Glutamatergic neuron (in vitro differentiated cells): ENCODE measurements at places on chromosomes 5 and 9.

GRCh38 chr9:137502008-137502911 is 43.1 kb upstream of the NSMF start:
- peak; percentile 80 for DNase-seq

- no peak for DNase-seq
These were observed 382.4 kb downstream of the NNT start for GRCh38 chr5:43985411-43985810.

- no peak for DNase-seq
These were observed 174.8 kb upstream of the FOXD4L5 start for GRCh38 chr9:65459756-65460320.

DNA sequence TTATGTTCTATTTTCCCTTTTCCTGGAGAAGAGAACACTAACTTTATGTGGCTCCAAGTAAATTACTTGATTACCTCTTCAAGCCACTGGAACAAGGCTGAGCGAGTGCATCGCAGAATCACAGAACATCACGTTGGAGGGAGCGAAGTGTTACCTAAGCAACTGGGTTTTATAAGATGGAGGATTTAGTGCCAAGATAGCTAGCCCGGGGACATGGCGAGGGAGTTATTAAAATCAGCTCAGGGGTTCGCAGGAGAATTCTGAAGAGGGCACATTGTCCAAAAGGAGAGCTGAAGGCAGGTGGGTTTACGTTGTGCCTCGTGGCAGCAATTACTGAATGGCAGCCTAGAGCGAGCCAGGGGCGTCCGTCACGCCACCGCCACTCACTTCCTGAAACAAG is 563.2 kb upstream of the ADAMTS16 start:
- DNase-seq: no peak

- no peak for DNase-seq
These were observed 27.2 kb downstream of the PAM start for GRCh38 chr5:102782217-102782872.

DNA sequence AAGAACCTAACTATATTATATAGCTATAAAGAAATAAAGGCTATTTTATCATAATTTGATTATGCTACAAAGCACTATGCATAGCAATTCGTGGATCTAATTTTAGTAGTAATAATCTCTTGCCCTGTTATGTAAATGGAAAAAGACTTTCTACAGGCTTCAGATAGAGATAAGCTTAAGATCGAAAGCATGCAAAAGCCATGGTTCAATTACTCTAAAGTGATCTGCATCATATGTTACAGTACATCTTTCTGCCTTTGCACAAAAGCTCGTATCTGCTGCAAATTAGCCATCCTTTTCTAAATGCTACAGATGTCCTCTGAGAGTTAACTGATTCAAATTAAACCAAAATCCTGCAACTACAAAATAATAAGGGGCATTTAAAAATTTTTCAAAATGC is 234.8 kb upstream of the TMEM161B start:
- DNase-seq: no peak

DNA sequence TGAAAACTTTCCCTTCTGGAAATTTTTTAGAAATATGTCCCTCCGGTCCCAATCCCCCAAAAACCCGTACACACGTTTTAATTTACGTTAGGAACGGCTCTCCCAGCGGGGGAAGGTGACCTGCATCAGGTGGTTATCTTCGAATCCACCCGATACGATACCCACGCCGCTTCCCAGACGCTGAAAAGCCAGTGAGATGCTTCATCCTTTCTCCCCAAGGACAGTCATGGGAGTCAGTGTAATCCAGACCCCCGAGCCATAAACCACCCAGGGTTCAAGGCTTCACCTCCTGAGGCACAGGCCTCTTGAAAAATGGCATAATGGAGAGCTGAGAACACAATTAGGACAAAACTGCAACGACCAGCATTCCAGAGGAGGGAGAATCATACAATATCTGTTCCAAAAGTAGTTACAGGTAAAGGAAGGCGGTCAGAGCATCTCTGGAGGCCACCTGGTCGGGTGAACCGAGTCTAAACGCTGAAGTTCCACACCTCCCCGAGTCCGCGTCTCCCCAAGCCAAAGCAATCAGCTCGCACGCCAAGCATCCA is 857 bp downstream of the FAM169A start:
- no peak for DNase-seq

GRCh38 chr9:112149211-112149610 is 25.9 kb downstream of the SUSD1 start:
- DNase-seq: no peak

DNA sequence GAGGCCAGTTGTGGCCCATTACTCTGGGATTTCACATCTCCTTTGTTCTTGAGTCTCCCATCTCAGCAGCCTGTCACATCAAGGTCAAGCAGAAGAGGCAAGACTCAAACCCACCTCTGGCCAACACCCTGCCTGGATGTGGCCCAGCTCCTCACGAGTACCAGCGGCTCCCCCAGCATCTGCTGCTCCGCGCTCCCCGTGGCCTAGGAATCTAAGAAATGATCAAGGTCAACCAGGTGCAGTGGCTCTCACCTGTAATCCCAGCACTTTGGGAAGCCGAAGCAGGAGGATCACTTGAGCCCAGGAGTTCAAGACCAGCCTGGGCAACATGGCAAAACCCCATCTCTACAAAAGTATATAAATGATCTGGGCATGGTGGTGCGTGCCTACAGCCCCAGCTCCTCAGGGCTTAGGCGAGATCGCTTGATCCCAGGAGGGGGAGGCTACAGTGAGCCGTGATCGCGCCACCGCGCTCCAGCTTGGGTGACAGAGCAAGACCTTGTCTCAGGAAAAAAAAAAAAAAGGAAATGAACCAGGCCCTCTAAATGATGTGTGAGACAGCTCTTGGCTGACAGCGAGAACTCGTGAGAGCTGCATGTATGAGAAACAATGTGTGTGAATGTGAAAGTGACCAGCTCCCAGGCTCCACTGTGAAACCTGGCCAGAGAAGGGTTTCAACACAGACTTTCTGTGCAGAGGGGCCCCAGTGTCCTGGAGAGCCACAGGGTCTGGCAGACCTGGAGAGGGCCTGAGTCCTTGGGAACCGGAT is 61.6 kb upstream of the ANGPTL2 start:
- DNase-seq: peak; percentile 4

DNA sequence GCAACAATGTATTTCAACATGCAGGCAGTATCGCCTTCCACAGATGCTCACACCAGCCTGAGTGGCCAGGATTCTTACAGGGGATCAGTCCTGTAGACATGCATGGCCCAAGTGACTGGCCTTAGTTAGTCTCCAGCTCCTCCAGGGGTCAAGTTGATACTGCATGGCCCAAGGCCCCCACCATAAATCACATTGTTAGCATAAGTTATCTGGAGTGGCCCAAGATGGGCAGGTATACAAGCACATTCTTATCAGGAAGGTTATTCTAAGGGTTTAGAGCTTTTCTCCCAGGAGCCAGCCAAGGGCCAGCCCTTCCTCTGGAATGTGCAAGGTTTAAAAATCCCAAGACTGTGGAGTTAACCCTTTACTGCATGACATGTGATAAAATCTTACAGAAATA is 230.9 kb upstream of the NFIL3 start:
- DNase-seq: no peak

DNA sequence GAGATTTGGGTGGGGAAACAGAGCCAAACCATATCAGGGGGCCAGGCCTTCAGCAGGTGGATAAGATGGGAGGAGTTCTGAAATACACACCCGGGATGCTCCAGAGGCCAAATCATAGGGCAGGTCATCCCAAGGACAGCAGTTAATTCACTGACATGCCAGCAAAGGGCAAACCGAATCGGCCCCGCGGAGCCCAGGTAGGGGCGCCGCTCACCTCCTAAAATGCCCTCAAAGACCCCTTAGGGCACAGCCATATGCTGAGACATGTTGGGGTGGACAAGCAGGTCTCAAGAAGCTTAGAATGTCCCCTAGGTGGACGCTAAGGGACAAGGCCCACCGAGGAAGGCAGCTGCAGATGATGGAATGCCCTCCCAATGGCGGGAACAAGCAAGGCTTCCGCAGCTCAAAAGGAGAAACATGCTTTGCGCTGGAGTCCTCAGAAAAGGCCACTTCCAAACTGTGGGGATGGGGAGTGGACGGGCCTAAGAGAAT is 144.9 kb downstream of the ERCC6L2 start:
- no peak for DNase-seq

DNA sequence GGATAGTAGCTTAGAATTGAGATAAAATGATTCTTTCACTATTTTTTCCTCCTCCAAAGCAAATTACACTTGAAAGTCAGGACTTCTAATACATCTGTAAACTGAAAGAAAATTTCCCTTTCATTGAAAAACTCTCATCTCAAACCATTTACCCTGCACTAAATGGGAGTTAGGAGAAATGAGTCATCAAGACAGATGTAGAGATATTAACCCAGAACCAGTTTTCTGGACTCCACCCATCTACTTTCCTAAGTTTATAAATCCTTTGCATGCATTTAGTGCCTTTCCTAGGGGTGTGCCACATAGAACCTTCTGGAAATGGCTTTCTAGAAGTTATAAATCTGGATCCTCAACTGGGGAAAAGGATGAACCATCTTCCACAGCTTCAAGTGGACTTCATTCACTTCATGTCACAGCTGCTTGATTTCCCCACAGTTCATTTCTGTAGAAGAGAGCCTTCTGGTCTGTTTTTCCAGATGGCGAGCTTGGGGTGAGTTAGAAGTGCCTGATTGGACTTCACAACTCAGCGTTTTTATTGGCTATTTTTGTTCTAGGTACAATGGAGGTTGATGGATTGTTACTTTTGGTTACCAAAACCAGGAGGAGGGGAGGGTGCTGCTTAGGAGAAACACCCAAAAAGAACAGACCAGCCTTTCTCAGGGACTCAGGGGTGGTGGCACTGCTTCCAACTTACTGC is 72.5 kb upstream of the GPR151 start:
- no peak for DNase-seq

DNA sequence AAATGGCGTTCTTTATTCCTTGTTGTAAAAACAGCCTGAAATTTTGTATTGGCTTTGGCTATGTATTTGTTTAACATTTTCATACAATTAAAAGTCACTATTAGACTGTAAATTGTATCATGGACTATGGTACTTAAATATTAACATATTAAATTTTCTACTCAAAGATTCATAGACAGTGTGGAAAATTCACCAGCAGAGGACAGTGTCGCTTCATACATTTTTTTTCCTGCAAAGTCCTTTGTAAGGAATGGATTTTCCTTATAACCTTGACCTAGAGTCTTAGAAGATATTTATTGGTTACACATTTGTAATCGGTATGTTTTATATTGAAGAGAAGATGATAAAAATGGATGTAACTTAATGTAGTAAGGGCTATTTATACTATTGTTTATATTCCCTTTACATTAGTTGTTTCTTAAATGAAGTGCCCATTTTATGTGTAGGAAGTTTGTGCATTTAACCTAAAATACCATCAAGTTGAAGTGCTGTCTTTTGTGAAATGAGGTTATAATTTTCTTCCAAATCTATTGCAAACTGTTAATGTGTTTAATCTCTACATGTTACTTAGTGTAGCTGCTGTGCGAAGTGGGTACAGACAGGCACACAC is 150.1 kb downstream of the KDM4C start:
- no peak for DNase-seq

DNA sequence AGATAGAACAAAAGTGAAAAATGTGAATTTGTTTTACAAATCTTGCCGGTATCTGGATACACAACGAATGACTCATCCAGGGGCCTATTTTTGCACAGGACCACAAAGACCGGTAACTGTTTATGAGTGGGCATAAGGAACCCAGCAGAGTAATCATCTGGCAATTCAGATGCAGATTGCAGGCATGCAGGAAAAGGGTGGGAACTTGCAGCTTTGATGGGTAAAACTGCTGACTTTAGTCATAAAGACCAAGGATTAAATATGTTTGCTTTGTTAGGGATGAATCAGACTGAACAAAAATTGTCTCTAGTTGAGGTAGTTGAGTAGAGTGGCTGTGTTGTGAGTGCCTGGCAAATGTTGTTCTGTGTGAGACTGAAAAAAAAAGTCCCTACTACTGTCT is 309.6 kb upstream of the CCNH start:
- DNase-seq: no peak

- DNase-seq: no peak
These were observed 191.1 kb downstream of the OLFM1 start for GRCh38 chr9:135278586-135278985.

- no peak for DNase-seq
These were observed 318.4 kb downstream of the IRX2 start for GRCh38 chr5:2433086-2433485.

GRCh38 chr9:123680352-123680751 is 249.6 kb downstream of the DENND1A start:
- no peak for DNase-seq

DNA sequence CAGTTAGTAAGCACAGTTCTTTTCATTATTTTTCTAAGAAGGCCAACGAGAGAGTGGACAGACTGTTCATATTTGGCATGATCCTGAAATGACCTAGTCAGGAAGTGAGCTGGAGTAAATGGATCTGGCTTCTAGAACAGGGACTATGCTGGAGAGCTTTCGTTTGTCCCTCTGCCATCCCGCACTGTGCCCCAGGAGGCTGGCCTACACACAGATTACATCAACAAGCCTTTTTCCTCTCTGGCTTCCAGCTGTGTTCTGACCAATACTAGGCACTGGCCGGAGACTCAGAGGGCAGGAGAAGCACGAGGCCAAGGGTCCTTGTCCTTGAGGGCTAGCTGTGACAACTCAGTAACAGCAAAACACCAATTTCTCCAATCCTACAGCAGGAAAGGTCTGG is 127.8 kb downstream of the MED27 start:
- DNase-seq: peak; percentile 33

GRCh38 chr5:66821688-66822429 is 225.7 kb downstream of the MAST4 start:
- DNase-seq: no peak

GRCh38 chr5:89064054-89064453 is 181.1 kb upstream of the MEF2C start:
- no peak for DNase-seq
